ENCODE measurements at places on chromosomes 12 and 14.

GRCh38 chr12:34342048-34342447 lies 319.8 kb downstream of the ALG10 start:
- no peak for DNase-seq

- DNase-seq, result peak; percentile 47
Measured at GRCh38 chr12:26732005-26732908, 100.7 kb downstream of the ITPR2 start.

GRCh38 chr12:89882050-89882449 lies 173.4 kb upstream of the ATP2B1 start:
- DNase-seq, result peak; percentile 48

GRCh38 chr12:116257826-116258225 lies 19.7 kb downstream of the MED13L start:
- DNase-seq, result no peak
